ENCODE measurements at places on chromosomes 4 and X.

GRCh38 chr4:15717086-15717485, 14.2 kb downstream of the BST1 start:
- DNase-seq, result no peak

GRCh38 chrX:119954374-119954773, 10.8 kb upstream of the NKAP start:
- DNase-seq, result no peak

- no peak for DNase-seq
Observed at GRCh38 chrX:23885803-23886202, 21.9 kb downstream of the APOO start.

DNA sequence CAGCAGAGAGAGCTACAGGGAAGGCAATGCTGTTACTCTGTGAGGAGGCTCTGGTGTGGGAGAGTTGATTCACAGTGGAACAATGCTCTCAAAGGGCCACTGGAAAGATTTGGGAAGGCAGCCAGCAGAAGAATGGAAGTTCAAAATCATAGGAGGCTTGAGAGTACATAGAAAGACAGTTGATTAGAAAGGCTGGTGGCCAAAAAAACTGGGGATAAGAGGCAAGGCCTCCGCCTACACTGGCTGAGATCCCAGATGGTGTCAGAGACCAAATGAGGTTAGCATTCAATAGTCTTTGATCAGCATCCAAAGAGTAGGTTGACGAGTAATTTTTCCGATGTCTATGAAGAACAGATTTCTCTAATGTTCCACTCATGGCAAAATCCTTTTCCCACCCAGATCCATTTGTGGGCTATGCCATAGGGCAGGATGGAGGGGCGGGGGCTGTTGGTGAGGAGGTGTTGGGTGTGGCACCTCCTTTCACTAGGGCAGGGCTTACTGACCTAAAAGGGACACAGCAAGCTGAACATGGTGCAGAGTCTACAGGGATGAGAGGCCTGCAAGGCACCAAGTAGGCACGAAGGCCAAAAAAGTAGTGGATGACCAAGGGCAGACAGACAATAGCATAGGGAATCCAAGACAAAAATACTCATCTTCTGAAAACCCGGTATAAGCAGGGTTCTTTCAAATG, 15.1 kb downstream of the TEC start:
- DNase-seq, result no peak

- no peak for DNase-seq
Observed at GRCh38 chrX:21929209-21929608, 11.3 kb upstream of the SMS start.

DNA sequence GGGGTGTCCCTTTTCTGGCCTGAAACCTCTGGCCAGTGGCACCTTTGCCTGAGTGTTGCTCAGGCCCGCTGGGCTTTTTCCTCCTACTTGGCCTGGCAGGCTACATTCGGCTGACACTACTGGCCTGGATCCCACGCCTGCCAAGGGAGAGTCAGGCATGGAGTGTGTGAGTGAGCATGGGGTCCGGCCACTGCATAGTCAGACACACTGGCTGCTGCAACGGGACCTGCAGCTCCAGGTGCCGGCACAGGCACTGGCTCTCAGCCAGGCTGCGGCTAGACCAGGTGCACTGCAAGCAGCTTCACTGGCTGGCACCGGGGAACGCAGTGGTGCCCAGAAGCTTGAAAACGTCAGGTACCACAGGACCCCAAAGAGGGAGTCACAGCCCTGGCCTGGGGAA, 434.9 kb downstream of the ARHGAP24 start:
- DNase-seq, result no peak

GRCh38 chr4:164770010-164770724, 16.2 kb downstream of the SMIM31 start:
- no peak for DNase-seq

DNA sequence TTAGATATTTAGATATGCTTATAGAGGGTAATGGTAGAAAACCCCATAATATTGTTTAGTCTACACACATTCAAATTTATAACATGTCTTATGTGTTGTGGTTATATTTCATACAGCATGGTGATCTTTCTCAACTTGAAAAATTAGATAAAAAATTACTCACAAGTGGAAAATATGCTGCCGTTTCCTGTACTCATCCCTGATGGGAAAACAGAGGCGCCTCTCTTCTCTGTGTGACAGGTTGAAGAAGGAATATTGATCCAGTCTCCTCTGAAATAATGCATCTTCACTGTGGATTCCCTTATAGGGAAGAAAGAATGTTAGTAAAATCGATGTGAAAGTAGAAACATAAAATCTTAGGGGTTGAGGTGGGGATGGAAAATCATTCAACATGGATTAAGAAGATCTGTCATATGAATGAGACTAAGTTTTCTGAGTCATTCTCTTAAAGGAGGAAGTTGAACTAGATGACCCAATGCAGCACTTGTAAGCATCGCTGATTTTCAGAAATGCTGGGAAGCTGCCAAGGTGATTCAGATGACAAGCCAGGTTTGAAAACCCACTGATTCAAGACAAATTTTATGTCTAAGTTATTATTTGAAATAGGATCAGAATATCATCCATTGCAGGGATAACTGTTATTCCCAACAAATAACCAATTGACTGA, 70.7 kb downstream of the ANKRD50 start:
- no peak for DNase-seq

- no peak for DNase-seq
Observed at GRCh38 chr4:144338834-144339233, 198.3 kb upstream of the GYPA start.

GRCh38 chrX:32116047-32116446, 1044.2 kb upstream of the FTHL17 start:
- DNase-seq, result no peak

- DNase-seq, result no peak
Observed at GRCh38 chr4:186227744-186228513, 622 bp downstream of the KLKB1 start.

- DNase-seq, result no peak
Observed at GRCh38 chrX:13843150-13843721, 26.3 kb upstream of the GPM6B start.

DNA sequence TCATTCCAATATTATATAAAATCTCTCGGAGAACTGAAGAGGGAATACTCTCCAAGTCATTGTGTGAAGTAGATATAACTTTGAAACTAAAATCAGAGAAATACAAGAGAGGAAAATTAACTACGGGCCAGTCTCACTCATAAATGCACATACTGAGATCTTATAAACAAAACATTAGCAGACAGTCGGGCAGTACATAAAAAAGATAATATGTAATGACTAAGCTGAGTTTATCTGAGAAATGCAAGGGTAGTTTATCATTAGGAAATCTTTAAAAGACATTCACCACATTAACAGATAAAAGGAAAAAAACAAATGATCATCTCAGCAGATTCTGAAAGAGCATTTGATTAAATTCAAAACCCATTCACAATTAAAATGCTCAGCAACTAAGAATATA, 116.7 kb downstream of the NYX start:
- DNase-seq, result no peak

DNA sequence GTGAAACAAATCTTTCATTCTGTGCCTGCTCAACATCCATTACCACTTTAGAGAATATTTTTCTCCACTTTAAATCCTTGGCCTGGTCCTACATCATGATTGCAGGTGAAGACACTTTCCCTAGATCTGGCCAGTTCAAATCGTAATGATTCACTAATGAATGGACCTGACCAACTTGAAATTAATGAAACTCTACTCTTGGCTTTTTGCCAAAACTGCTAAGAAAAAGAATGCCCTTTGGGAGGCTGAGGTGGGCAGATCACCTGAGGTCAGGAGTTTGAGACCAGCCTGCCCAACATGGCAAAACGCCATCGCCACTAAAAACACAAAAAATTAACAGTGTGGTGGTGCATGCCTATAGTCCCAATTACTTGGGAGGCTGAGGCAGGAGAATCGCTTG, 1082.6 kb upstream of the LCORL start:
- no peak for DNase-seq
